GM19239 (cell line): ENCODE measurements at places on chromosomes 2 and 18.

DNA sequence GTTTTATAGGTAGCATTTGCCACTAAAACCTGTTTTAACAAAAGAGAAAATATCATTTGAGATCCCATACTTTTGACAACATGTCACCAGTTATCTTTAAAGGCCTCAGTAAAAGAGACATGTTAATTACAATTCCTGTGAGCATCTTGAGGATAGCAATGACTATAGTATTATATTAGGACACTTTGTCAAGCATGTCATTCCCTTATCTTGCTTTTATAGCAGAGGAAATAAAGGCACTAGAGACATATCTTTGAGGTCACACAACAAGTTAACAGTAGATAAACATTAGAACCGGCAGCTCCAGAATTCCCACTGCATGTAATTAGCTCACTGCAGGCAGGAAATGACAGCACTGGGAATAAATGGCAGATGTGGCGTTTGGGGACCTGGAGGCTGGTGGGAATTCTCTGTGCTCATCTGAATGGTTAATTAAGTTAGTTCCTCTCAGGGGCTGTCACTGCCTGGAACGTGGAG, 25.9 kb downstream of the LYPD6B start:
- no peak for DNase-seq

DNA sequence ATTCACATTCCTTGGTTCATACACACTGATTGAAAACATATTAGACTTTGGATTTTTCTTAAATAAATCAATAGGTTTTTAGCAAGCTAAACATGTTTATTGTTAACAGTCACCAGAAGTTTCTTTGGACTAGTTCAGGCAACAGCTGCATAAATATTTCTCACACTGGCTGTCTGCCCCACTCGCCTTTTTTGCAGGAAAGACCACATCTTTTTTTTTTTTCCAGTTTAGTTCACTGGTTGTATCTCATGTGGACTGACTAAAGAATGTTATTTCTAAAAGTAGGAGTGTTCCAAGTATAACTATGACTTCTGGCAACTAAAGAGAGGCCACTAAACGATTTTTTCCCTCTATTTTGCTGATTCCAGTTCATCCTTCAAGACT, 31.1 kb downstream of the SLC40A1 start:
- no peak for DNase-seq

GRCh38 chr2:203586696-203587095, 51.6 kb upstream of the RAPH1 start:
- no peak for DNase-seq

DNA sequence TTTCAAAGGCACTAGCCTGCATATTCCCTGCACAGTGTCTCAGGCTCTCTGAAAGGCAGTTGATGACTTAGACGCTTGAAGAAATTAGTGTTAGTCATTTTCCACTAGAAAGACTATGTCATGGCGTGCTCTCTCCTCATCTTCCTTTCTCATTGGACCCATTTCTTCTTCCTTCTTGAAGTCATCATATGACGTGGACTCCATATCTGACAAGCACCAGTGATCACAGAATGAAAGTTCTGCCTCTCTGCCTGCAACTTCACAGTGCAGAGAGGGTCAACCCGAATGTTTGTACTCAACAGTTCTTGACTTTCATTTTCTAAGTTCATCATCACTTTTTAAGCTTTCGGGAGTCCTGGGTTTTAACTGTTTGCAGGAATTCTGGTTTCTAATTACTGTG, 63.7 kb upstream of the CYRIA start:
- DNase-seq, result no peak

GRCh38 chr2:162520959-162521358, 177.0 kb downstream of the GCA start:
- DNase-seq, result no peak

DNA sequence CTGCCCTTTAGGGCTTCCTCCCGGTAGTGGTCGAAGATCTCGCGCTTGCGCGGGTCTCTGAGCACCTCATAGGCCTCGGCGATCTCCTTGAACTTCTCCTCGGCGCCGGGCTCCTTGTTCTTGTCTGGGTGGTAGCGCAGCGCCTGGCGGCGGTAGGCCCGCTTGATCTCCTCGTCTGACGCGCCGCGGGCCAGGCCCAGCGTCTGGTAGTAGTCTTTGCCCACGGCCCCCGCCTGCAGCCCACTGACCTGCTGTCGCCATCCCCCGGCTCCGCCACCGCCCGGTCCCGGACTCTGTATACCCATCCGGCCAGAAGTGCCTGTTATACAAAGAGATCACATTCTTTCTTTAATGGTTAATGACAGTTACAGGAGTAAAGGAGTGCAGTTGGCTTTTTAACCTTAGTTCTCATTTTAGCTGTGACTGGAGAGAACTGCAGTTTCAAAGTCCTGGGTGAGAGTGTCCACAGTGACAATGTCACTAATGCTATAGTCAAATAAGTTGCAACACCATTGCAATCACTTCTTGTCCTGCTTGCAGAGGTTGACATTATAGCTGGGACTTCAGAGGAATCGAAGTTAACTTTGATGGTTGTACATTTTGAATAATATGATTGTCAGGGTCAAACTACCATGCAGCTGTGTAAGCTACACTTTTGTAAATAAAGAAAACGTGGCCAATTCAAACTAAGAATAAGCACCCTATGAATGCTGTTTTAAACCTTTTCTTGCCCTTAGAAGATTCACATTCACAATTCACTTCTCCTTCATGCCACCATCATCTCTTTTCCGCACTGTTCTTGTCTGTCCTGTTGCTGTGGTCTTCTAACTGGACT, 35.3 kb upstream of the CAVIN2 start:
- no peak for DNase-seq
